ENCODE measurements at places on chromosomes 11 and 22.

- DNase-seq: peak; percentile 93
Observed at GRCh38 chr11:130449996-130450769, 1.7 kb downstream of the ADAMTS15 start.

GRCh38 chr11:122453586-122453985, 201.9 kb upstream of the UBASH3B start:
- no peak for DNase-seq

DNA sequence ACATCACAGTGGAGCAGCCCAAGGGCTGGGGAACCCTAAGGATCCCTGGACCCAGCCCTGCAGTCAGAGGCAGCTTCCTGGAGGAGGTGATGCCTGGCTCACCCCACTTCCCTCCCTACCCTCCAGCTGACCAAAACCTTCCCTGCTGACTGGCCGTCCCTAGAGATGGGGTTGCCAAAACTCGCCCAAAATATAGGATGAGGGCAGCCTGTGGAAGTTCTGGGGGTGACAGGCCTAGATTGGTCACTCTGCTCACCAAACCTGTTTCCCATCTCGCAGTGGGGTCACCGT, 35.0 kb upstream of the PPARA start:
- no peak for DNase-seq

- no peak for DNase-seq
Observed at GRCh38 chr11:2267306-2267850, 3.0 kb downstream of the ASCL2 start.

- no peak for DNase-seq
Observed at GRCh38 chr11:69301455-69302401, 7.8 kb downstream of the MYEOV start.

DNA sequence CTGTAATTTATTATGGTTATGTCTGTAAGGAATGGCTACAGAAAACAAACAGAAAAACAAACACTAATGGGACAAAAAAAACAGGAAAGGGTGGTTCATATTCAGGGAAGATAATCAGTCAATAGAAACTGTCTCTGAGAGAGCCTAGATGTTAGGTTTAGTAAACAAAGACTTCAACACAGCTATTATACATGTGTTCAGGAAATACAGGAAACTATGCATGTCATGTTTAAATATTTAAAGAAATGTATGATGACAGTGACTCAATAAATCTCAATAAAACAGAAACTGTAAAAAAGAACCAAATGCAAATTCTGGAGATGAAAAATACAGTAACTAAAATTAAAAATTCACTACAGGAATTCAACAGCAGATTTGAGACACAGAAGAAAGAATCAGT, 76.0 kb downstream of the PACS1 start:
- DNase-seq: no peak

Data from Right ventricle myocardium superior (tissue), 1 donor.